ENCODE measurements at places on chromosomes 12 and 14.

GRCh38 chr14:30389134-30389876 is 169.7 kb upstream of the G2E3 start:
- DNase-seq, result no peak

GRCh38 chr12:52254180-52254964 is 20.1 kb upstream of the KRT86 start:
- no peak for DNase-seq

GRCh38 chr12:89618113-89618862 is 90.3 kb downstream of the ATP2B1 start:
- DNase-seq, result no peak

- no peak for DNase-seq
Observed at GRCh38 chr12:87165733-87166375, 863.3 kb downstream of the C12orf50 start.

DNA sequence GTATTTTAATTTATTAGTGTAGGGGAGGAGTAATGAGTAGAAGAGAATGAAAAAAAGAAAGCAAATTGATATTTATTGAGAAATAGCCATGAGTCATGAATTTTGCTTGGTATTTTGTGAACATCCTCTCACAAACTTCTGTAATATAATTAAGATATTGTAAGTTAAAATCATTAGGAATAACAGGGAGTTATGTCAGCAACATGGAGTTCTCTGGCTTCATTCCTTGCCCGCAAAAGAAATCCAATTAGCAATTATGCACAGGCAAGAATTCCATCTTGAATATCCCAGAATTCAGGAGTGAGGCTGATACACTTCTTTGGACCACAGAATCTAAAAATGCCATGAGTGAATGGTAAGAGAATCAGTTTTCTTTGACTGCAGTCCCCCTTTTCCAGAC is 94.3 kb upstream of the PTHLH start:
- no peak for DNase-seq

Data from AG09319 (cell line).